ENCODE measurements at places on chromosomes 13 and 19. TPM values are rescaled to one million over a fixed set of nuclear protein-coding genes. Genes with fewer than 3 reads are reported as not detected.

DNA sequence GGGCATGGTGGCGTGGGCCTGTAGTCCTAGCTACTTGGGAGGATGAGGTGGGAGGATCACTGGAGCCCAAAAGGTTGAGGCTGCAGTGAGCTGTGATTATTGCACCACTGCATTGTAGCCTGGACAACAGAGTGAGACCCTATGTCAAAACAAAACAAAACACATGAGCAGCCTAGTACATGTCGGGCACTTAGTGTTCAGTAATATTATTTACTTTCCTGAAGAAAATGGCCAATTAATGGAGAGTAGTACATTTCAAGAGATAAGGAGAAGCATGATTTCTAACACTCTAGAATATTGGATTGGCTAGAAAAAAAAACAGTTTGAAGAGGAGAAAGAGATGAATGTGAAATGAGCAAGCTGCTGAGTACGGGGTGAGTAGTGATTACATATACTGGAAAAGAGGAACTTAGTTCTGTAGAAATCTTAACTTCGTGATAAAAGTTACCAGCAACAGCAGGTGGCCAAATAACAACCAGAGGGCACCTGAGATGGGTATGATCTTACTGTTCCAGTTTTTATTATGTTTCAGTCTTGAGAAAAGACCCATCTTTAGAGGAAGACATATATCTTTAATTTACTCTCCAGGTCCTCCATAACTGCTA is 36.2 kb downstream of the SPATA13 start:
- no peak for DNase-seq

- DNase-seq, result peak; percentile 91
These were observed 381 bp downstream of the CKAP2 start for GRCh38 chr13:52455677-52456041.

GRCh38 chr13:73106513-73107178 is 47.8 kb downstream of the KLF5 start:
- DNase-seq, result no peak

The HNRNPA1L2 gene
- 30.7 TPM for polyA plus RNA-seq

The CABP5 gene
- polyA plus RNA-seq, result 0.05 TPM

The ZNF320 gene
- polyA plus RNA-seq, result 9.7 TPM

The BCL3 gene
- polyA plus RNA-seq, result 62.9 TPM

The RABAC1 gene
- polyA plus RNA-seq, result 111 TPM

DNA sequence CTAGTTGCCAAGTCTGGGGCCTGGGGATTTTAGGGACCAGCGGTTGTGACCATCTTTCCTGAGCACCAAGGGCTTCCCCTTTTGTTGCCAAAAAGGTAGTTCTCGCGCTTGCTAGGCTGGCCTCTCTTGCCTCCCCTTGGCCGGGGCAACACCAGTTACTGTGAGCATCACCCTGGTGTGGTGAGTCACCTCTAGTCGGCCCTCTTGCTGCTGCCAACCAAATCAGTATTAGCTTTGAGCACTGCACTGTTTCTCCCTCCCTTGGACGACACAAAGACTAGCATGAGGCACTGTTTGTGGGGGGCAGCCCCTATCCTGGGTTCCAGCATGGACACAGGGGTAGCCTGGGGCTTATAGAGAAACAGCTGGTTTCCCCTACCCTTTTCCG is 6.9 kb downstream of the SYDE1 start:
- DNase-seq, result no peak

DNA sequence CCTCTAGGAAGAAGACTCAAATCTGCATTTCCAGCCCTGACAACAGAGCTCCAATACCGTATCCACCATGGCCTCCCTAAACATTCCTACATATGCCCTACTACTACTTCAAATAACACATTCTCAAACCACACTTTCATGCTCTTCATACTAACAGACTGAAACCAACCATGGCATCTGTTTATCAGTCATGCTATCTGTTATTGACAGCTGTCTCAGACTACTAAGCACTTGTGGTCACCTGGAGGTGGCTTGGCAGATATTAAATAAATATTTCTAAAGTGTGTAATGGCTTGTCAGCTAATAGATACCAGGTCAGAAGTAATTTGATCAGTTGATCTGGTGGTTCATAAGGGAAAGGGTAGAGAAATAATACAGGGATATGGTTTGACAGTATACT is 489.1 kb downstream of the DIAPH3 start:
- DNase-seq, result no peak

GRCh38 chr13:35475212-35475959 is 1.1 kb downstream of the MAB21L1 start:
- DNase-seq, result no peak

- DNase-seq, result no peak
These were observed 229.6 kb upstream of the HTR2A start for GRCh38 chr13:47126432-47126831.

DNA sequence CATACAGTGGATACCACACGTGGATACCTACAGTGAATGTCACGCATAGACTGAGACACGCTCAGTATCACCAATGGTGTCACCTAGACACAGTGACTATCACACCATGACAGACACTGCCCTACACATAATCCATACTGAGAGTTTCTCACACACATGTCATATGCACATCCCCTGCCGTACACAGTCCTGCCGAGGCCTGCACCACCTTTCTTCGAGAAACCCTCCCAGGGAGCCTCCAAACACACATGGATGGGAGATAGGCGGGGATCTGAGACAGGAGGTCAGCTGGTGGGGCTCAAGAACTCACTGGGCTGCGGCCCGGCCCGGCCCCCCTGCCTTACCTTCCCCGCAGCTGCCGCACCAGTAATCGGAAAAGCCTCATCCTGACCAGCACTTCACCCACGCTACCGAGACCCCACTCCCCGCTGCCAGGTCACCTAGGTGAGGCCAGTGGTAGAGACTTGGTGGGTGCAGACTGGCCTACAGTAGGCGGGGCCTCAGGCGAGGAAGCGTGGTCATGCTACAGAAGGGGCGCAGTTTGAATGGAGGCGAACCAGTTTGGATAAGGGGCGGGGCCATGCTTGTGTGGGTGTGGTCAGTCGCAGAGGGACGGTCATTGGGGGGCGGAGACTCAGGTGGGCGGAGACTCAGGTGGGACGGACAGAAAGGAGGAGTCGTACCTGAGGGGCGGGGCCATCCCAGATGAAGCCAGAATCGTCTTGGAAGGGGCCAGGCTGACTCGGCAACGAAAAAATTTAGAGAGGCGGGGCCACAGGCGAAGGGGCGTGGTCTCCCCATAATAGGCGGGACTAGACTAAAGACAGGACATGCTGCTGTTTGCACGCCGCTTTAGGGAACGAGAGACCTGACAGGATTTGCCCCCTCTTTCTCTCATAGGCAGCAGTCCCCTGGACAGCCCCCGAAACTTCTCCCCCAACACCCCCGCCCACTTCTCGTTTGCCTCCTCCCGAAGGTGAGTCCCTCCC is 2.1 kb downstream of the MAST1 start:
- DNase-seq, result no peak

DNA sequence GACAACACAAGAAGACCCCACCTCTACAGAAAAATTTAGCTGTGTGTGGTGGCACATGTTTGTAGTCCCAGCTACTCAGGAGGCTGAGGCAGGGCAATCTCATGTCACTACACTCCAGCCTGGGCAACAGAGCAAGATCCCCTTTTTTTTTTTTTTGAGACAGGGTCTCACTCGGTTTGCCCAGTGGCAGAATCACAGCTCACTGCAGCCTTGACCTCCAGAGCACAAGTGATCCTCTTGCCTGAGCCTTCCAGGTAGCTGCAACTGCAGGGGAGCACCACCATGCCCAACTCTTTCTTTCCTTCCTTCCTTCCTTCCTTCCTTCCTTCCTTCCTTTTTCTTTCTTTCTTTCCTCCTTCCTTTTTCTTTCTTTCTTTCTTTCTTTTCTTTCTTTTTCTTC is 4.2 kb upstream of the CLEC4G start:
- no peak for DNase-seq

- DNase-seq, result no peak
These were observed 58.5 kb upstream of the ARGLU1 start for GRCh38 chr13:106626473-106626872.

- no peak for DNase-seq
These were observed 20.4 kb downstream of the RBM26 start for GRCh38 chr13:79385694-79386093.

DNA sequence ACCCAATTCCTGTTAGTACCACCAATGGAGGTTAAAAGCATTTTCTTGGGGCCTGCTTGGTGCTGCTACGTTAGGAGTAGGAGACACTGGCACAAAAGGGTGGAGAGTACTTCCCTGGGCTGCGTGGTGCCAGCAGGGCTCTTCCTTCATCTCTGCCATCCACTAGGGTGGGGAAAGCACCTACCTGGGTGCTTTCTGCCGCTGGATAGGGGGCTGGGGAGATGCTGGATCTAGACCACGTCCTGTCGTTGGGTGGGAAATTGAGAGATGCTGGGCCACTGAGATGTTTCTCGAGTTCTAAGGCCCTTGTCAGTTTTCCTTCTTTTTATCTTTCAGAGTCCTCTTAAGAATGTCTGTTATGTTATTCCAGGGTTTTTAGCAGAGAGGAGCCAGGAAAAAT is 6.7 kb upstream of the FCGBP start:
- DNase-seq, result no peak

The LDLR gene
- polyA plus RNA-seq, result 7.5 TPM

DNA sequence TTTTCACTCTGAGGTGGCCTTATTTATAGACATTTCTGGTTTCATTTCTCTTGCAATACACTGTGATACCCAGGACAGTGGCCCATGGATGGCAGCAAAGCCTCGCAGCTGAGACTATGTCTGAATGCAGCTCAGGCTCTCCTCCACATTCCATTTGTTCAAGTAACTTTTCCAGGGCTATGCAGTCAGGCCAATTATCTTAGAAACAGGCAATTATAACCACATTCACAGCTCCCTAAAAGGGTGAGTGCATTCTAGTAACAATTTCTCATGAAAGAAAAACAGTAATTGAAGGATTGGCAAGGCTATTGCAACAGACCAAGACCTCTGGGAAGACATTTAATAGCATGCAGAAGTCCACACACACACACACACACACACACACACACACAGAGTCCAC is 264.0 kb downstream of the TBC1D4 start:
- DNase-seq, result no peak

The IFNL1 gene
- polyA plus RNA-seq, result 0.21 TPM

The ZNF470 gene
- polyA plus RNA-seq, result 7.7 TPM

GRCh38 chr13:49859560-49859959 is 67.1 kb upstream of the KPNA3 start:
- no peak for DNase-seq

The FFAR1 gene
- 0.05 TPM for polyA plus RNA-seq

- DNase-seq, result peak; percentile 77
These were observed 109.3 kb downstream of the ABCC4 start for GRCh38 chr13:95191821-95192563.

The METTL21C gene
- 0.09 TPM for polyA plus RNA-seq

DNA sequence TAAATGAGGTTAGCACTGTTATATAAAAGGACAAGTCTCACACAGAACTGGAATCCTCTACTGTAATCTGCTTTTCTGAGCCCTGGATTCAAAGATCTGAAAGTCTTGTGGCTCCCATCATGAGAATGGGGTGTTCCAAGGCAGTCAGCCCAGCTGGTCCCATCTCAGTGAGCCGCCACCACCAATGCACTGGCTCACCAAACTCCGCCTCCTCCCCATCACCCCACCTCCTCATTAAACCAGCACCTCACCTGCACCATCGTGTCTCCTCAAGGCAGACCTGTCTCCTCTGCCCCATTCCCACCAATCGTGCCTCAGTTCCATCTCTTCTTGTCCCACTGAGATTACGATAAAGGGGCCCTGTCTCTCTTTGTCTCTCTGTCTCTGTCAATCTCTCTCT is 166.7 kb downstream of the USP12 start:
- DNase-seq, result no peak

- no peak for DNase-seq
These were observed 53.5 kb upstream of the TSHZ3 start for GRCh38 chr19:31402529-31403316.

GRCh38 chr19:28984315-28984714 is 228.6 kb downstream of the UQCRFS1 start:
- no peak for DNase-seq

GRCh38 chr13:91965511-91965910 is 567.1 kb downstream of the GPC5 start:
- no peak for DNase-seq

The CASP14 gene
- polyA plus RNA-seq, result 13.0 TPM

DNA sequence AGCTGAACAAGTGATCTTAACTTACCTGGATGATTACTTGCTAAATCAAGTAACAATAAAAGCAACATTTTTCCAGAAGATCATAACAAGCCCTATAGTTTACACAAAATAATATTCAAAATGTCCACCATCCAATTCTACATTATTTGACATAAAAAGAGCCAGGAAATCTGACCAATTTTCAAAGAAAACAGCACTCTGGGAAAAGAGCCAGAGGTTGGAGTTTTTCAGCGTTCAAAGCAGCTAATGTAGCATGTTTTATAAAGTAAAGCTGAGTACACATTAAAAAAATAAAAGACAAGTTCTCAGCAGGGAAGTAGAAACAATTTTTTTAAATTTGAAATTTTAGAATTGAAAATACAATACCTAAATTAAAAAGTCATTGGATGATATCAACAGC is 62.6 kb downstream of the UFM1 start:
- no peak for DNase-seq

The NKPD1 gene
- 0.59 TPM for polyA plus RNA-seq

The NRTN gene
- polyA plus RNA-seq, result 4.0 TPM

DNA sequence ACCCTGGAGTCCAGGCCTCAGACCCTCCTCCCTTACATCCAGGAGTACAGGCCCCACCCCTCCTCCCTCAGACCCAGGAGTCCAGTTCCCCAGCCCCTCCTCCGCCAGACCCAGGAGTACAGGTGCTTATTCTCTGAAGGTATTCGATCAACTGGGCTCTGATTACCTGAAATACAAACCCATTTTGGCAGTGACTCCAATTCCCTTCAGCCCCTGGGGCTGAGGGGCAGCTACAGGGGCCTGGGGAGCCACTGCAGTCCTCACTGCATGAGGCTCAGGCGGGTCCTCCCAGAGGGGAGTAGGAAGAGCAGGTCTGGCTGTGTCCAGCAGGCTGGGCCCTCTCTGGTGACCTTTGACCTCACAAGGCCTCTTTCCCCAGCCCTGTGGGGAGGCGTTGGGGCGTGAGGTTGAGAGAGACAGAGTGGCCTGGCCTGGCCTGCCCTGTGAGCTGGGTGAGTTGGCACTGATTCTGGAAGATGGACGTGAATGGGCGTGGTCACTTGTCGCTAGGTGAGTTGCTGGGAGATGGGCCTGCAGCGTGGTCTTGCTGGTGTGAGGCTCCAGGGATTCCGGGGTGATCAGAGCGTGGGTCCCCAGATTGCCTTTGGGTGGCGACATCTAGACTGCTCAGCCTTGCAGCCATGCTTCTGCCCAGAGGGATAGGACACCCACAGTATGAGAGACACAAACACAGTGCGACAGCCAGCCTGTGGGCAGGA is 3.1 kb downstream of the BCAT2 start:
- DNase-seq, result no peak

GRCh38 chr13:44174769-44175425 is 198.7 kb upstream of the SERP2 start:
- DNase-seq, result no peak

- no peak for DNase-seq
These were observed 2.3 kb downstream of the TFDP1 start for GRCh38 chr13:113586661-113587479.

DNA sequence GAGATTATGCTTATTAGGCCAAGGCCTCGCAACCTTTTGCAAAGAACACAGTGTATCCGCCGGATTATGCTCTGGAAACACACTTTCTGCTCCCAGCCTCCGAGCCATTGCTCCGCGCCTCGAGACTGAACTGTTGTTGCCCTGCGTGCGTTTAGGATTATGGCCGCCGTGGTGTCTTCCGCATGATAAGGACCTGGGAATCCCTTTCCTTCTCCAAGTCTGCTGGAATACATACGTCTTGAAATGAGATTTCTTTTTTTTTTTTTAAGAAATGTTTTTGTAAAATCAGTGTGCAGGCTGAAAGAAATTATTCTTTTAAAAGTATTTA is 89.8 kb upstream of the SOX1 start:
- DNase-seq, result no peak

- DNase-seq, result no peak
These were observed 9.7 kb downstream of the TEX29 start for GRCh38 chr13:111330066-111330610.

The TNFRSF19 gene
- 7.6 TPM for polyA plus RNA-seq

The IGFL3 gene
- 0.66 TPM for polyA plus RNA-seq

Measured in thymus (tissue), 14 donors.